ENCODE measurements at places on chromosomes 3 and 15.

DNA sequence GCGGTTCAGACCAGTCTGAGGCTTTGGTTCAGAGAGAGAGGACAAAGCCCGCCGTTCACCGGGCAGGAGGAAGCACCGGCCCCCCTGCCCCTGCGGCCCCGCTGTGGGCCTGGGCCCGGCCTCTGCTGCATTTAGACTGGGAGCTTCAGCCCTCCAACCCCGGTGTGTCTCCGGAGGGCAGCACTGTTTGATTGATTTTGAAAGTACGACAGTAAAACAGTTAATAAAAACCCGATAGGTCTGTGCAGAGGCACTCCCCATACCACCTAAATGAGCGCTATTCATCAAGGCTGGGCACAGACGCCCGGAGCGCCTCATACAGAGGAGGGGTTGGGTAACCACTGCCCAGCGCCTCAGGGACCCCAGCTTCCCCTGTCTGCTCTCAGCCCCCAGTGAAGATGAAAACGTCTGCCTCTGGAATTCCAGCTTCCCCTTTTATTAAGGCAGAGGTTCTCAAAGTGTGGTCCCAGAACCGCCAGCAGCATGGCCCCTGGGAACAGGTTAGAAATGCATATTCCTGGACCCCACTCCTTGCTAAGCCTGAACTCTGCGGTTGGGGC is 256.7 kb upstream of the TLE3 start:
- no peak for DNase-seq

GRCh38 chr3:172097585-172097984 is 58.2 kb downstream of the FNDC3B start:
- no peak for DNase-seq

GRCh38 chr3:120299403-120299802 is 14.4 kb upstream of the GPR156 start:
- peak; percentile 4 for DNase-seq

DNA sequence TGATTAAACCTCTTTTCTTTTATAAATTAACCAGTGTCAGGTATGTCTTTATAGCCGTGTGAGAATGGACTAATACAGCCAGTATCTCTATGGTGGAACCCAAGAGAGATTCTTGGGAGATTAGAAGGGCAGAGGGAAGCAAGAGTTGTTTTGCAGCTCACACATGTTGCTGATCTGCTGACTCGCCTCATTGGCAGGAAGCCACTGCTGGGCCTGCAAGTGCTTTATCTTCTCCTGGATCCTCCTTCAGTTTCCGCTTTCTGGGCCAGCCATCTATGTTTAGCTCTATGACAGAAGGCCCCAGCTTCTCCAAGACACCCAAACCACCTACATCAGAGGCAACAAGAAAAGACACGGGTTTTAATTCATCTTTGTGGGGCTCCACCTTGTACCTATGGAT is 23.4 kb upstream of the GALNT15 start:
- peak; percentile 90 for DNase-seq

- no peak for DNase-seq
Observed at GRCh38 chr3:11928381-11928780, 75.8 kb upstream of the SYN2 start.

- no peak for DNase-seq
Observed at GRCh38 chr15:101025896-101026631, 106.9 kb downstream of the LRRK1 start.
